ENCODE measurements at places on chromosomes 3 and 15. TPM values are rescaled to one million over a fixed set of nuclear protein-coding genes. Genes with fewer than 3 reads are reported as not detected.

CLRN1 gene
- total RNA-seq, result not detected

- no peaks in the 10 kb centered on the region for H3K36me3 ChIP-seq
- H3K4me3 ChIP-seq, result no peak overlapping the region
- no peak for DNase-seq
- H3K27ac ChIP-seq, result no peak overlapping the region
Measured at GRCh38 chr3:184579513-184579912, 17.9 kb downstream of the EPHB3 start.

- H3K27ac ChIP-seq, result no peak overlapping the region
- H3K27me3 ChIP-seq, result no peaks in the 10 kb centered on the region
- no peak for DNase-seq
Measured at GRCh38 chr3:165638034-165638433, 199.2 kb downstream of the BCHE start.

FEZF2 gene
- not detected for total RNA-seq

- no peak overlapping the region for H3K27ac ChIP-seq
- no peaks in the 10 kb centered on the region for H3K27me3 ChIP-seq
- no peak for DNase-seq
- no peak overlapping the region for H3K4me3 ChIP-seq
Measured at GRCh38 chr3:8848696-8849131, 79.3 kb upstream of the OXTR start.

DNA sequence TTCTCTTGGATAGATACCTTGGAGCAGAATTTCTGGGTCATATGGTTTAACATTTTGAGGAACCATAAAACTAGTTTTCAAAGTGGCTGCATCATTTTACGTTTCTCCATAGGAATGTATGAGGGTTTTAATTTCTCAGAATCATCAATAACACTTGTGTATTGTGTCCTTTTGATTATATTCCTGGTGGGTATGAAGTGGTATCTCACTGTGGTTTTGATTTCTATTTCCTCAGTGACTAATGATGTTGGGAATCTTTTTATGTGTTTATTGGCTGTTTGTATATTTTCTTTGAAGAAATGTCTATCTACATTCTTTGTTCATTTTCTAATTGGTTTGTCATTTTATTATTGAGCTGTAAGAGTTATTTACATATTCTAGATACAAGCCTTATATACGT lies 28.8 kb downstream of the CDIN1 start:
- no peaks in the 10 kb centered on the region for H3K27me3 ChIP-seq
- DNase-seq, result no peak
- no peak overlapping the region for H3K27ac ChIP-seq
- H3K36me3 ChIP-seq, result no peaks in the 10 kb centered on the region
- H3K4me3 ChIP-seq, result no peak overlapping the region

GRCh38 chr3:190718097-190718496 lies 144.4 kb downstream of the GMNC start:
- H3K27me3 ChIP-seq, result no peaks in the 10 kb centered on the region
- H3K27ac ChIP-seq, result no peak overlapping the region
- H3K4me3 ChIP-seq, result no peak overlapping the region
- no peak for DNase-seq
- H3K36me3 ChIP-seq, result no peaks in the 10 kb centered on the region
- no peaks in the 10 kb centered on the region for H3K4me1 ChIP-seq

AGTR1 gene
- 54.5 TPM for total RNA-seq

DNA sequence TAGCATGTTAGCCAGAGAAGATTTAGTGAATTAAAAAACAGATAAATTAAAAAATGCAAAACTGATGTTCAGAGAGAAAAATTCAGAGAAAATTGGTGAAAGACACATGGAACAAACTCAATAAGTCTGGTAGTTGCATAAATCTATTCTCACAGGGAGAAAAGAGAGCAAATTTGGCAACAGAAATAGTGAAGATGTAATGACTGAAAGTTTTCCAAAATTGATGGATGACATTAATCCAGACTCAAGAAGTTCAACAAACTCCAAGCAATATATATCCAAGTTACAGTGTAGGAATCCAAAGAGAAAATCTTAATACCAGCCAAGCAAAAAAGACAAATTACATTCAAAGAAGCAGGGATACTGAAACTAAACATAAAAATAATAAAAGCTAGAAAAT lies 302.7 kb upstream of the ARPP21 start:
- H3K4me3 ChIP-seq, result no peak overlapping the region
- H3K4me1 ChIP-seq, result no peaks in the 10 kb centered on the region
- no peak for DNase-seq
- H3K36me3 ChIP-seq, result no peaks in the 10 kb centered on the region

- no peaks in the 10 kb centered on the region for H3K36me3 ChIP-seq
- no peaks in the 10 kb centered on the region for H3K27me3 ChIP-seq
- no peak overlapping the region for H3K4me3 ChIP-seq
- H3K27ac ChIP-seq, result no peak overlapping the region
- H3K4me1 ChIP-seq, result no peaks in the 10 kb centered on the region
- DNase-seq, result no peak
Measured at GRCh38 chr3:114447950-114448479, 154.2 kb downstream of the TIGIT start.

DNA sequence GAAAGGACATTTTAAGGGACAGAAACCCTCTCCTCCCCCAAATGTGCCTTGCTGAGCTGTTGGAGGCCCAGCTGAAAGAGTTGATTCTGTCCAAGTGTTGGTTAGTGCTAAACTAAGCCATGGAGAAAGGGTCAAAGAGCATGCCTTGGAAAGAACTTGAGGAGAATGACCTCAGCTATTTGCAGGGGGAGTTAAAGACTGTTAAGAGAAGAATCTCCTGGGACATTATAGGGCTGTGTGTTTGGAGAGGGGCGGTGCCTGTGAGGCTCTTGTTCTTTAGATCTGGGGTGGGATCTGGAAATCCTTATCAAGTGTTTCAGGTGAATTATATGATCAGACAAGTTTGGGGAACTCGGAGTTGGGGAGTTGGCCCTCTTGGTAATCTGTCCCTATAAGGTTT lies 13.0 kb downstream of the FNDC3B start:
- no peak overlapping the region for H3K4me3 ChIP-seq
- no peaks in the 10 kb centered on the region for H3K27me3 ChIP-seq
- H3K27ac ChIP-seq, result no peak overlapping the region
- no peaks in the 10 kb centered on the region for H3K36me3 ChIP-seq
- peaks cover 44% of the 10 kb centered on the region for H3K4me1 ChIP-seq
- no peak for DNase-seq

DNA sequence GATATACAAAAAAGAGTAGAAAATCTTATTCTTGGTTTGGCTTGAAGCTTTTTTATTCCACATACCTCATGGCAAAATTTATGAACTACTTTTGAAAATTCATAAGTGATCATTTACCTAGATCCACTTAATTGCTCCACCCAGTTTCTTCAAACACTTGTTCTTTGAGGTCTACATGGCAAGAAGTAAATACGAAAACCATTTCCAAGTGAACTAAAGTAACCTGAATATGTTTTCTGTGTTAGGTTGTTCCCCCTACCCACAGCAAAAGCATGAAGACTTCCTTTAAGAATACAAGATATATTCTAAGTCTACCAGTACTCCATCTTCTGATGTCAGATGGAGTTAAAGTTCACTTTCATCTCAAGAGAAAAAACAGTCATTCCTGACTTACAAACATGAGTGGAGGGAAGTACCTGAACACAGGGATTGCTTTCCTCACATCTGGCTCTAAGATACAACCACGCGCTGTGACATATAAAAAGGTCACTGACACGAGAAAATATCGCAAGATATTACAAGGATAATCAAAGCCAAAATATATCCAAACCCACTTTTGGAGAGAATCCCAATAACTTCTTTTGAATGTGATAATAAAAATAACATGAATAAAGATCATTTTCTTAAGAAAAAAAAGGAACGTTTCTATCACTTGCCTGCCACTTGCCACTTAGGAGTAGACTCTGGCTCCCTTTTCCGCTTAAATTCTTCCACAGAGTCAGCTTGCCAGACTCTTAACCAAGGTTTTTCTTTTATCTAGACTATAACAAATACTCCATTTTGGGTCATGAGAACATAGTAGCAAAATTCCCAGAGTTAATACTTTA lies 424.5 kb downstream of the TIGIT start:
- H3K4me1 ChIP-seq, result no peaks in the 10 kb centered on the region
- no peaks in the 10 kb centered on the region for H3K27me3 ChIP-seq
- H3K4me3 ChIP-seq, result no peak overlapping the region

GRCh38 chr3:127716384-127716783 lies 43.6 kb downstream of the ABTB1 start:
- no peak for DNase-seq
- H3K27ac ChIP-seq, result no peak overlapping the region
- no peaks in the 10 kb centered on the region for H3K4me1 ChIP-seq

FGD5 gene
- 7.8 TPM for total RNA-seq

DNA sequence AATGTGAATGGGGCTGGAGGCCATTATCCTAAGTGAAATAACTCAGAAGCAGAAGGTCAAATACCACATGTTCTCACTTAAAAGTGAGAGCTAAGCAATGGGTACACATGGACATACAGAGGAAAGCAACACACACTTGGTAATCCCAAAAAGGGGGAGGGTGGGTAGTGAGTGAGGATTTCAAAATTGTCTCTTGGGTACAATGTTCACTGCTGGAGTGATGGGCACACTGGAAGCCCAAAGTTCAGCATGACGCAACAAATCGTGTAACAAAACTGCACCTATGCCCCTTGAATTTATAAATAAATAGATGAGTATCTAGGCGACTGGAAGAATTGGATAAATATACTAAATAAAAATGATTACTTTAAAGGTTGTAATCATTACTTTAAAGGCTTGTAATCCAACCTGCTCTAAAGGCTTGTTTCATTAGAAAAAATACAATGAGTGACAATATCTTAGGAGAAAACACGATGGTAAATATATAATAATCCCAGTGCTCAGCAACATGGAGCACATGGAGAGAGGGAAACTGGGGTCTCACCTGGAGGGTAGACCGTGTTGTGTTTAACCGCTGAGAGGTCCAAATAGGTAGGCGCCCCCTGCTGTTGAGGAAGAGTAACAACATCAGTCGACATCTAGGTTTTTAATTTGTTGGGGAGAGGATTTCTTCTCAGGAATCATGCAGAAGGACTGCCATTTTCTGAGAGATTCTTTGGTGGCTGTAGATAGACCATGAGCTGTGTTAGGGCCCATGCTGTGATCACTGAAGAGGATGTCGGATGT lies 78.5 kb upstream of the ROBO1 start:
- no peak overlapping the region for H3K4me3 ChIP-seq
- H3K27ac ChIP-seq, result no peak overlapping the region
- H3K27me3 ChIP-seq, result no peaks in the 10 kb centered on the region

GRCh38 chr3:138384531-138384930 lies 36.2 kb downstream of the MRAS start:
- no peak overlapping the region for H3K27ac ChIP-seq
- no peaks in the 10 kb centered on the region for H3K27me3 ChIP-seq
- H3K4me1 ChIP-seq, result peaks cover 31% of the 10 kb centered on the region

SLCO3A1 gene
- total RNA-seq, result 4.6 TPM

GRCh38 chr3:47666118-47666517 lies 87.5 kb upstream of the CSPG5 start:
- no peaks in the 10 kb centered on the region for H3K36me3 ChIP-seq
- no peaks in the 10 kb centered on the region for H3K27me3 ChIP-seq
- H3K4me3 ChIP-seq, result no peak overlapping the region
- no peak overlapping the region for H3K27ac ChIP-seq

GRCh38 chr3:139388821-139389551 lies 461 bp downstream of the COPB2 start:
- H3K27ac ChIP-seq, result peak overlapping the region; percentile 96
- peaks cover 35% of the 10 kb centered on the region for H3K4me1 ChIP-seq
- no peak for DNase-seq
- no peaks in the 10 kb centered on the region for H3K27me3 ChIP-seq
- no peaks in the 10 kb centered on the region for H3K36me3 ChIP-seq

GRK7 gene
- not detected for total RNA-seq

NDN gene
- total RNA-seq, result 86.1 TPM

EDC3 gene
- total RNA-seq, result 11.7 TPM

ERC2 gene
- total RNA-seq, result 2.9 TPM

All from sigmoid colon (tissue), 7 donors.